Skeletal muscle cell (primary cell): ENCODE measurements at places on chromosomes 2 and 18.

DNA sequence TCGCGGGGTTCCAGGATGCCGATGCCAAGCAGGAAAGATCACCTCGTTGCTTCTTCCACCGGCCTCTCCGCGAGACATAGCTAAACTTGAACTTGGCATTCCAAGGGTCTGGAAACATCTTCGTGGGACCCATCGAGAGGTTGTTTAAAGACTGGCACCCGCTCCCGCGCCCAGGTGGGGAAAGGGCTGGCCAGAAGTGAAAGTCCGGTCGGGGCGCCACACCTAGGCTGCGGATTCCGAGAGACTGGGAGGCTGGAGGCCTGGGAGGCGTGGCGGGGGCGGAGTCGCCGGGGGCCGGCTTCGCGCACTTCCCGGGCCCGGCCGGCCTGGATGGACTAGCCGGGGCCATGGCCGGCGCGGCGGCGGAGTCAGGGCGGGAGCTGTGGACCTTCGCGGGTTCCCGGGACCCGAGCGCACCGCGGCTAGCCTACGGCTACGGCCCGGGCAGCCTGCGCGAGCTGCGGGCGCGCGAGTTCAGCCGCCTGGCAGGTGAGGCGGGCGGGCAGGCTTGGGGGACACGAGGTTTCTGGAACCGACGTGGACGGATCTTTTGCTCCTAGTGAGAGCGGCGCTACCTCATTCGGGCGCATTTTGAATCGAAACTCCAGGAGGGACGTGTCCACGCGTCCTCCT lies at the start of gene MOCOS:
TSS of gene MOCOS (plus strand) at position 305 of the 633 bp plus-strand sequence. CDS start at position 348, 43 bp downstream.
- no peak for DNase-seq

- no peak for DNase-seq
Observed at GRCh38 chr2:162257425-162257824, 14.2 kb upstream of the FAP start.

GRCh38 chr2:71664161-71664560 lies 210.8 kb downstream of the DYSF start:
- no peak for DNase-seq

DNA sequence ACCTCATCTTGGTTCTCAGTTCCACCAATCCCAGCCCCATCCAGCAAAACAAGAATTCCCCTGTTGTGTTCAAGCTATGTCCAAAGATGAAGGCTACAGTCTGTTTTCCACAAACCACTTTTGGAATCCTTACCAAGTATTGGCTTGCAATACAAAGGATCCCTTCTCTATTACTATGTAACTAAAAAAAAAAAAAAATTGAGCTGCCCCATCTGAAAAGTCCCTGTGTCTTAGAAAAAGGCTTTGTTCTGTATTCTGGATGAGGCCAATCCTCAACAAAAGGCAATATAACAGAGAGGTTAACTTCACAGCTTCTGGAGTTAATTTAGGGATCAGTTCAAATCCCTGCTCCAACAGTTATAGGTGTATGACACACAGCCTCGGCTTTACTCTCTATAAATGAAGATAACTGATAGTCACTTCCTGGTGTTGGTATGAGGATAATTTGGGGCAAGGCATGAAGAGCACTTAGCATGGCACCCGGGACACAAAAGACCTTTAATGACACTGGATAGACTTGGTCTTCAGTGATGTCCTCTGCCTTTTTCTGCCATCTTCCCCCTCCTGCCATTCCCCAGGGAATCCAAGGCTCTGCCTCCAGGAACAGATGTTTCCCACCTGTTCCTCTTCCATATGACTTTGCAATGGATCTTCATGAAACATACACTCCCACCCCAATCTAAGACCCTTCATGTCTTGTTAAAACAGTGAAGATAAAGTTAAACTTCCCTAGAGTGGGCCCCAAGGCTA lies 61.2 kb upstream of the ATL2 start:
- DNase-seq: no peak

DNA sequence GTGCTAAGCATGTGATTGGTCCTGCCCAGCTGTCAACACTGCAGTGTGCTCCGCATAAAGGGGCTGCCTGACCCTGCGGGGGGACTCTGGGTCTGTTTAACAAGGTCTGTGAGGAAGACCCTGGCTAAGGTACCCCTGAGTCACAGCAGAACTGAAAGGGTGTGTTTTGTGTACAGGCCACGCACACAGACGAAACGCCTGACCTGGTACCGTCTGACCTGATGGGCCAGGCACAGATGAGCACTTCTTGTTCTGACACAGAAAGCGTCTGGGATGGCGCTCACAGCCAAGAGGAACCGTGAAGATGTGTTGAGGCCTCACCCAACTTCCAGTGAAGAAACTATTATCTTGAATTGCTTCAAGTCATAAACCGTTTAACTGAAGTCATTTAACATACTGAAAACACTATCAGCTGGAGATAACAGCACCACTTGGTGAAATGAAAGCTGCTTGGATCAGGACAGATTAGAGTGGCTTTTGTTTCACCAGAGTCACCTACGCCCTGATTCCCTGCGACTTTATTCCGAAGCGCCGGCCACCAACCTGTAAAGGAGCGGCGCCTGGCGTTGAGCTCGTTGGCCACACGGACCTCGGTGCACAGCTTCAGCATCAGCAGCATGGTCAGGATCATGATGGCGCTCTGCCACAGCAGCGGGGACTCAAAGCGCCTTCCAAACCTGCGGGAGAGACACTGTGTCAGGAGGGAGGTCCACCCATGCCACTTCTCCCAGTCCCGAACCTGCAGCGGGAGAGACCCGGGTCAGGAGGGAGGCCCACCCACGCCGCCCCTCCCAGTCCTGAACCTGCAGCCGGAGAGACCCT lies 8.5 kb downstream of the SLC66A2 start:
- DNase-seq: no peak
